ENCODE measurements at places on chromosomes 7 and 10.

DNA sequence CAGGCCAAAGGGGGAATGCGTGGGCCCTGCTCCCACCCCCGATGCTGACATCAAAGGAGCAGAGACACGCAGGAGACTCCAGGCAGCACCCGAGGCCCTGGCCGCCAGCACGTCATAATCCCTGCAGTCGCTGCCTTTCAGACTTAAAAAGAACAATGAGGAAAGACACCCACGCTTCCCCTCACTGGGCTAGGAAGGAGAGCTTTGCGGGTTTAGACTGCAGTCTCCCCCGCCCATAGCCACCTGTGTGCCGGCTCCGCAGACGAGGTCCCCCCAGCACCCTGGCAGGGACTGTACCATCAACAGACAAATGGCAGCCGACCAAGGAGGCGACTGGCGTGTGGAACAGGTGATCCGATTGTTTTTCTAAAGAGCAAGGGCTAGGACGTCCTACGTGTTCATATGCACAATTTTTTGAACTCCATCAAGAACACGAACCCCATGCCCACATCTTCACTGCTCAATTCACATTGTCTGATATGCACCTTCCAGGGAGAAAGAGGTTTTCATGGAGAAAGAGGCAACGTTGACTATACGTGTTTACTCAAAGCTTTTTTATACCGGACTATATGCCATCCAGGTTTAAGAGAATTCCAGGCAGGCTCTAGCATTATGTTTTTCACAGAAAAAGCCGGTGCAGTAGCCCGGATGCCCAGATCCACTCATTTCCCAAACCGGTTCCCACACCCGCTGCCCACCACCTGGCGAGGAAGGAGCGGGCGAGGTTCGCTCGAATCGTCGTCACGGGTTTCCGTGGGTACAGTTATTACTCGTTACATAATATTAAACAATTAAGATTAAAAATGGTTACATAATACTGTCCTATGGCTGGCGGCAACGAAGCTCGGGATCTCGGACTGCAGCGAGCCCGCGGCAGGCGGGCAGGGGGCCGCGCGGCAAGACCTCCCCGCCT, 1.1 kb downstream of the GRB10 start:
- no peak for DNase-seq

DNA sequence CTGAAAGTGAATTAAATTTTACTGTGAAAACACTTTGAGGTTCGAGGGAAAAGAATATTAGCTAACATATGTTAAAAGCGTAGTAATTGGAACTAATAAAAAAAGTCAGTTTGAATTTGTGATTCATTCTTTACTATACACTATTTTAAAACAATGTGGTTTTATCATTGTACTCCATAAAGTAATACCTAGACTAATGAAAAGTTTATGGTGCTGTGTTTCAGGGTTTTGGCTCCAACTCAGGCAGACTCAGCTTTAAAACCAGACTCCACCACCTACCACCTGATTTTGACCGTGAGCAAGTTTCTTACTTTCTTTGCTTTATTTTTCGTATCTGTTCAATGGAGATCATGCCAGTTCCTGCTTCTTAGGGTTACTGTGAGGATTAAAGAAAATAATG, 9.2 kb upstream of the PRTFDC1 start:
- DNase-seq, result no peak

- no peak for DNase-seq
These were observed 6.3 kb downstream of the IQCE start for GRCh38 chr7:2564970-2565540.

- DNase-seq, result no peak
These were observed 246.0 kb upstream of the KMT2E start for GRCh38 chr7:104767826-104768536.

DNA sequence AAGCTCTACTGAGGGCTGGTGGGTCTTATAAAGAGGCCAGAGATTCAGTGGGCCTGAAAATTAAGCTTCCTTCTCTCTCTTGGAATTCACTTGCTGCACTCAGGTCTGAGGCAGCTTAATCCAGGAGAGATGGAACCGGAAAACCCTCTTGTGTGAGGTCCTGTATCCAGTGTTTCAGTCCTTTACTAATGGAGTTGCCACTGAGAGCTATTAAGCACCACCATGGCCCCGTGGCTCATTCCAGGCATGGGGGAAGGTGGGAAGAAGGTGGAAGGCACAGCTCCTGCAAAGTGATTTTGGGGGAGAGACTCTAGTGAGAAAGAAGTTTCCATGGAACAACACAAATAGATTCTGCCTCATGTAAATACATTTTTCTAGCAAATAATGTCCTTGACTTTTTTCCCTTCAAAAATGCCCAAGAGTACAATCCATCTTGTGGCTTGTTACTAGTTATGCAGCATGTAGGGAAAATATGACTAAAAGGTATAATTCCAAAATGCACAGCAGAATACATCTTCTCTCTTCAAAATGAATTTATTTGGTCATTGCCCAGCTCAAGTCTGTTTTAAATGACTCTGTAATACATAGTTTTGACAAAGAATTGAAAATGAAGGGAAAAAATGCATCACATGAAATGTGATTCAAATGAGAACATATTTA, 46.7 kb upstream of the FOXI2 start:
- DNase-seq, result no peak

DNA sequence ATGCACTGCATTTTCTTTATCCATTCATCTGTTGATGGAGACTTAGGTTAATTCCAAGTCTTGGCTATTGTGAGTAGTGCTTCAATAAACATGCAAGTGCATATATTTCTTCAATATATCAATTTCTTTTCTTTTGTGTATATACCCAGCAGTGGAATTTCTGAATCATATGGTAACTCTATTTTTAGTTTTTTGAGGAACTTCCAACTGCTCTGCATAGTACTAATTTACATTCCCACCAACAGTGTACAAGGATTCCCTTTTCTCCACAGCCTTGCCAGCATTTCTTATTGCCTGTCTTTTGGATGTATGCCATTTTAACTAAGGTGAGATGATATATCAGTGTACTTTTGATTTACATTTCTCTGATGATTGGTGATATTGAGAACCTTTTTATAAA, 145.2 kb downstream of the LYZL1 start:
- DNase-seq, result no peak

DNA sequence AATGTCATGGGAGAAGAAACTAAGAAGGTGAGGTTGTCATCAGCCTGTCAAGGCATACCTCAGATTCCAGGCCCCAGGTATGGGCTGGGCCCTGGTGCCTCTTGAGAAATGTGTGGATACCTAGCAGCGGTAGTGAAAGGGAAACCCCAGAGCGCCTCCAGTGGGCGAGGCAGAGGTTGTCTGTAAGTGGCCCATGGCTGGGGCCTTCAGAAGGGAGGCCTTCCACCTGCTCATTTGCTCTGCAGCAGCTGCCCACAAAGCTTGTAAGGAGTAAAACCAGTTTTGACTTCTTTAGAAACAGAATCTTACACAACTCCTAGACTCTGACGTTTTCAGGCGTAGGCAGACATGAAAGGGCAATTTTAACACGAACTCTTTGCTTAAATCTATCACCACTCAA, 509.9 kb downstream of the PARD3 start:
- no peak for DNase-seq

GRCh38 chr7:47185170-47185569, 396.7 kb downstream of the TNS3 start:
- DNase-seq, result no peak

DNA sequence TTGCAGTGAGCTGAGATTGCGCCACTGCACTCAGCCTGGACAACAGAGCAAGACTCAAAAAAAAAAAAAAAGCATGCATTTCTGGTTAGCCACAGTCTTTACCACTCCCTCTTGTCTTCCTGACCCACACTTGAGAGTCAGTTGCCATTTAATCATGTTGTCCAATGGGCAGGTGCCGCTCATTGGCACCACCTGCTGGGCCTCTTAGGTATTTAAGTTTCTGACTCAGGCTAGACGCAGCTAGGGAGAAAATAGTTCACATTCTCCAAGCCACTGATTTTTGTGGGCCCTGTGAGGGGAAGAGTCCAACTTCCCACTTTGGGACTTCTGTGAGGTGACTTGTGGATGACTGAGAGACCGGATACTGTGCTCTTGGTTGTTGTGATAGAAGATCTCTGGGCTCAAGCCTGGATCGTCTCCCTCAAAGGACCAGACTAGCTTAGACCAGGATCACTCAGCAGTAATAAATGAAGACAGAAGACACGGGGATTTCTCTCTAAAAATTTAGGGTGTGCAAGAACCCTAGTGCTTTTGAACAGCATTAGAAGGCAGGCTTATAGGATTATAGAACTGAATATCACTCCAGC, 26.8 kb upstream of the SORCS3 start:
- no peak for DNase-seq

- no peak for DNase-seq
These were observed 90.6 kb downstream of the MTPN start for GRCh38 chr7:135886345-135887132.
